ENCODE measurements at places on chromosomes 6 and 20.

- DNase-seq = peak; percentile 45
Observed at GRCh38 chr20:34022151-34022838, 28.6 kb downstream of the RALY start.

DNA sequence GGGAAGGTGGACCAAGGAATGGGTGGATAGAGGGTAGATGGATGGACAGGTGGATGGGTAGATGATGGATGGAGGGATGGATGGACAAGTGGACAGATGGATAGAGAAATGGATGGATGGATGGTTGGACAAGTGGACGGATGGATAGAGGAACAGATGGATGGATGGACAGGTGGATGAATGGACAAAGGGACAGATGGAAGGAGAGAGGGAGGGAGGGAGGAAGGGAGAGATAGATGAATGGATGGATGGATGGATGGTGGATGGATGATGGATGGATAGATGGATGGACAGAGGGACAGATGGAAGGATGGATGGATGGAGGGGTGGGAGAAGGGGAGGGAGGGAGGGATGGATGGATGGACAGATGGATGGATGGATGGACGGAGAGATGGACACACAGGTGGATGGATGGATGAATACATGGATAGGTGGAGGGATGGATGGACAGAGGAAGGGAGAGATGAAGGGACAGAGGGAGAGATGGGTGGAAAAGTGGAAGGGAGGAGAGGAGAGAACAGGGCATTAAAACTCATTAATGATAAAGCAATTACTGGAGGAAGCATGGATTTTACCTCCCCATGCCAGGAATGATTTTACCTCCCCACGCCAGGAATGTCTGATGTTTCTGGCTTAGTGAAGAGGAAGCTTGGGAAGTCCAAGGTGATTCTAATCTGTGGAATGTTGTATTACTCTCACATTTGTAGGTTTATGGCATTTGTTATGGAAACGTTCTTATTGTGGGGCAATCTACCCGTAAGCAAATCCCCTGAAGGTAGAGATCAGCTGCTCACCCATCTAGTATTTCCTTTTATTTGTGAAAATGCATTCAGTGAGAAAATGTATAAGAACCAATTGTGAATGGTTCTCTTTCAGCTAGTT is 383.3 kb downstream of the TAF4 start:
- no peak for DNase-seq

GRCh38 chr20:32031007-32031958 is 20.8 kb upstream of the HCK start:
- DNase-seq = peak; percentile 75

DNA sequence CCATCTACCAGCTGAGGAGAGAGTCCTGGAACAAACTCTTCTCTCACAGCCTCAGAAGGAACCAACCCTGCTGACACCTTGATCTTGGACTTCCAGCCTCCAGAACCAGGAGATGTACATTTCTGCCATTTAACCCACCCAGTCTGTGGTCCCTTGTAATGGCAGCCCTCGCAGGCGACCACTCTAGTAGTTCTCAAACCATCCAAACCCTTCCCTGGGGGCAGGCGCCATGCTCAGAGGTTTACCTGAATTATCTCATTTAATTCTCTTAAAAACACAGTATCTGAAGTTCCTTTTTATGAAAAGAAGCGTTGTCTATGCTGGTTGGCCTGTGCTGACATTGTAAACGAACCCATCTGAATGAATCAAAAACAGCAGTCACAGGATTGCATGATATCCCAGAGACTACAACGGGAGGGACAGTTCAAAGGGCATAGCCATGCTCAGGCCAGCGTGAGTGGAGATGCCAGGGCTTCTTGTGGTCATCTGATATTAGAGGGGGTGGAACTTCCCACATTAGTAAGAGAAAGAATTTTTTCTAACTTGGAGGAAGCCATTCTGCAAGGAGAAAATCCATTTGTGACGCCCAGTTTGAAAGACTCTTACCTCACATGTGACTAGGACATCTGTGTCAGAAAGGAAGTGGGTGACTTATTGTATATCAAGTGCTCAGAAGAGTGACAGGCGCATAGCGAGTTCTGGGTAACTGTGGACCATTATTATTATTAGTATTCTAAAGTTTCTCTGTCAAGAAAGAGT is 17.2 kb upstream of the TAGAP start:
- DNase-seq = no peak

DNA sequence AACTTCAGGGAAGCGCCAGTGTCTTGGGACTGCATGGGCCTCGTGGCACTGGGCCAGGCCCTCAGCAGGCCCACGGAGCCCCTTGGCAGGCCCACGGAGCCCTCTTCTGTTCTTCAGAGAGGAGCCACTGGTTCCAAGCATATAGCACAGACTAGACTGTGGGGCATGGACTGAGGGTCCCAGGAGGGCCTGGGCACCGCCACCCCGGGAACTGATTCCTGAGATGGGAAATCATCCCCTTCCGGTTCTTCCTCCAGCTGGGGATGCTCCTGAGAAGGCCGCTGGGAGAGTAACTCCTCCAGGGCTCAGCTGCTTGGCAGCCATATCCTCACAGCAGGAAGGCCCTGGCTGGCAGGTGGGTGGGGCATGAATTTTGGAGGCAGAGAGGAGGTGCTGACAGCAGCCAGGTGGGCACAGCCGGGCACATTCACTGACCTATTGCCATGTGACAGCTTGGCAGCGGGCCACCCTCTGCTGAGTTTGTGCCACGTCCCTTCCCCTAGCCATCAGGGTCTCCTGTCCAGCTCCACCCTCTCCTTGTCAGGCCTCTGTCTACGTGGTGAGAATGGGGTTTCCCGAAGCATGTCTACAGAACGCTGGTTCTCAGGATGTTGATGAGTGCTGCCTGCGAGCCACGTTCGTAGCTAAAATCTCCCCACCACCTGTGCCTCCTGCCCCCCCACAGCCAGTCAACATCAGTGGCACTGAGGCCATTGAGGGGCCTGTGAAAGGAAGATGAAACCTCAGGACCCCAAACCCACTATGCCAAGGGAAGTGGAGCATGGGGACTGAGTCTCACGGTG is 152.1 kb downstream of the TAF4 start:
- DNase-seq = no peak

DNA sequence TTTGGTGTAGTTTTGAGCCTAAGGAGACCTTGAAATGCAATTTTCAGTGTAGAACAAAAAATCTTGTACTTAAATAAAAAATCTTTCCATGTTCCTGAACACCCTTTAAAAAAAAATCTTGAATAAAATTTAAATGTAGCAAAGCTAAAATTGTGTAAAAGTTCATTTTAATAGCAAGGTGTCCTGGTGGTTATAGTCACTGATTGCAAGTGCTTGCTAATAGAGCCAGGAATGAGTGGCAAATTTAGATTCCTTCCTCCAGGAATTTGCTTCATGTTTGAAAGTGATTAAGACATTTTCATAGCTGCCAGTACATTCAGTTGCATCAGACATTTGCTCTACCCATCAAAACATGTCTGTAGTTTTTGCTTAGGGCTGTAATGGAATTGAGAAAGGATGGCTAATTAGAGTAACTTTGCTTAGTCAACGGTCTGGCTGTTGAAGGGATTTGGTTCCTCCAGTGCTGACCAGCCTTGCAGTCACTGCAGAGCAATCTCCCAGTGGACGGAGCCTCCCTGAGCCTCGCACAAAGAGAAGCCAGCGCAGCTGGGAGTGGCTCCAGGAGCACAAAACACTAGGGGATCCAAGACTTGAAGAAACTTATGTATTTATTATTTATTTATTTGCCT is 36.5 kb downstream of the AKAP12 start:
- peak; percentile 77 for DNase-seq

- DNase-seq = no peak
Observed at GRCh38 chr20:57657535-57658446, 37.6 kb upstream of the ZBP1 start.

- DNase-seq = no peak
Observed at GRCh38 chr6:138645976-138646640, 127.5 kb upstream of the CCDC28A start.

- no peak for DNase-seq
Observed at GRCh38 chr20:18857640-18858039, 44.1 kb downstream of the SCP2D1 start.

- no peak for DNase-seq
Observed at GRCh38 chr6:44733126-44733525, 345.6 kb downstream of the CDC5L start.

DNA sequence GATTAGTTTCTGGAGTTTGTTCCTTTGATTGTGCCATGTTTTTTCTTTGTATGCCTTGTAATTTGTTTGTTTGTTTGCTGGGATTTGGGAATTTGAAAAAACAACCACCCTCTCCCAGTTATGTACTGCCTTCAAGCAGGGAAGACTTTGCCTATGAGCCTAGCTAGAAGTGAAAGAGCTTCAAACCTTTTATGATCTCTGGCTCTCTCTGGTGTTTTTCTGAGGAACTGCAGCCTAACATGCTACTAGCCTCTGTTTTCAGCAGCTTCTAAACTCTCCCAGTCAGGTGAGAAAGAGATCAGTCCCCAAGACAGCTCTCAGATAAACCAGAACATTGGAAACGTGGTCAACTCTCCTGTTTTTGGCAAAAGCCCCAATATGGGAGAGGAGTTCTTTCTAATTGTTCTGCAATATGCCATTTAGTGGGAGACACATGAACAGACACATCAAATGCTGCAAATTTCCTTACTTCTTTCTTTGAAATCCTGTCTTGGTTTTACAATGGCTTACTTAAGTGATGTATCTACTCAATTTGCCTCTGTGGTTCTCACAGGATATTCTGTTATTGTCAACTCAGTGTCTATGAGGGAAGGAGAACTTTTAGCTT is 58.9 kb upstream of the SERINC1 start:
- peak; percentile 74 for DNase-seq

DNA sequence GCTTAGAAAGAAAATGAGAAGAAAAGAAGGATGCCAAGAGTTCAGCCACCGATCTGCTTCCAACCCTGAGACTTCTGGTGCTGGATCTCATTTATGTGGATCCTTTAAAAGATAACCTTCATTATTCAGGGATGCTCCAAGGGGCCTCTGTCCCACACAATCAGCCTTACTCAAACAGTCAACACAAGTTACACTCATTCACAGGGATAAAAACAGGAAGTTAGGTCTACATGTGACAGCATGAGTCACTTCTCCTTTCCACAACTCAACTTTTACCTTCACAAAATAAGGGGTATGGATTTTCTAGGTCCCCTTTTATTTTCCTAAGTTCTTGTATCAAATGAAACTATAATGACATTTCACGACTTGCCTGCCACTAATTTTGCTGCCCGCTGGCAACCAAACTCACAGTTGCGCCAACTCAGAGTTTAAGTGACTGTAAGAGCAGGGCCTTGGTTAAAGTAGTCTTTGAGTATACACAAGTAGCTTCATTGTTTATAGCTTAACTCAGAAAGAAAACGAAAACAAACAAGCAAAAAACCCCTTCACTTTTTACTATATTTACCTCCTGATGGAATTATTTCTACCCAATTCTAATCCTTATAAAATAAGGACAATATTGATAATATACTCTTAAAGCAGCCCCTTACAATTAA is 278.8 kb upstream of the RUNX2 start:
- peak; percentile 14 for DNase-seq

DNA sequence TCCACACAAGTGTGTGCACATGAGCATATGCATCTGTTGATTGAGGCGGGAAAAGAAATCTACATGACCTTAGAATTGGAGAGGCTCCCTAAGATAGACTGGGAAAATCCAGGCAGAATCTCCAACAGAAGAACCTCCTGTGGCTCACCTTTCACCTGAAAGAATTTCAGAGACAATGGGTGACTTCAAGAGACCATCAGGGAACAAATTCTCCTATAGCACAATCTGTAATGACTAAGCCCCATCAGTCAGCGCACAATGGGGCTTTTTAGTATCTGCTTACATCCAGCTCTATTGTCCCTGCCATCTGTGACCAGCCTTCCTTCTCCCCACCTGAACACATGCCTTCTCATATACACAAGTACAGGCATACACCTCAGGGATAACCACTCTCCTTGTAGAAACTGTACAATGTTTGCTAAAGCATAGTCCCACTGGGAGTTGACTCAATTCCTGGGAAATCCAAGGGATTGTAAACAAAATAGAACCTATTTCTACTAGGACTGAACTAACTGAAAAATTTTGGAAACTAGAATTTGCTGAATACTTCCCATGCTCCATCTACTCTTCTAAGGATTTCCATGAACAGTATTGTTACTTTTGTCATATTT is 150.8 kb upstream of the STXBP5 start:
- no peak for DNase-seq

DNA sequence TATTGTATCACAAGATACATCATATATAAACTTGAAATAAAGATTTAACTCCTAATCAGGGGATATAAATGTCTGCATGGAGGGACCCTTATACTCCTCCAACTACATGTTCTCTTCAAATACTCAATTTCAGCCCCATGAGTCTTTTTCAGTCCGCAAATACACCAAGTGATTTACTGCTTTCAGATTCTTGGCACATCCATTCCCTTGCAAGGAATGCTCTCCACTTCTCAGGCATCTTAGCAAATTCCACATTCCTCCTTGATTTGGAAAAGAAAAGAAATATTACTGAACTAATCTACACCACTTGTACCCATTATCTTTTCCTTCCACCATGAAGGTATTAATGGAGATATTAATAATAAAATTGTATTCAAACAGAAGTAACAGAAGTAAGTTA is 999.4 kb upstream of the GJE1 start:
- no peak for DNase-seq
